Activated B cell treated with CpG ODN at 0.5 μM for 24 hours (primary cell): ENCODE measurements at places on chromosomes 1 and 21. TPM values are rescaled to one million over a fixed set of nuclear protein-coding genes. Genes with fewer than 3 reads are reported as not detected.

DNA sequence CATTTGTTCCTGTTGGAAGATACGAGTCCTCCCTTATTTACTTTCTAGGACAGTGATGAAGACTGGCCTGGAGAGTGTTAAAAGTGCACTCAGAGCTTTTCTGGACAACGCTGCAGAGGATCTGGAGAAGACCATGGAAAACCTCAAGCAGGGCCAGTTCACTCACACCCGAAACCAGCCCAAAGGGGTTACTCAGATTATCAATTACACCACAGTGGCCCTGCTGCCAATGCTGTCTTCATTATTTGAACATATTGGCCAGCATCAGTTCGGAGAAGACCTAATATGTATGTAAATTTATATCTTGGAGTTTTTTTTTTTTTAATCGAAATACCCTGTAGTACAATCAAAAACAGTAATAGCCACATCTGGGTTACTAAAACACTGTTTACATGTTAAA, 190.5 kb downstream of the ZP4 start:
- no peak overlapping the region for H3K27ac ChIP-seq
- H3K4me1 ChIP-seq, result no peaks in the 10 kb centered on the region
- no peaks in the 10 kb centered on the region for H3K36me3 ChIP-seq

- H3K27me3 ChIP-seq, result no peaks in the 10 kb centered on the region
- DNase-seq, result no peak
- H3K27ac ChIP-seq, result no peak overlapping the region
These were observed 54.1 kb upstream of the LRRC7 start for GRCh38 chr1:69513601-69514000.

DNA sequence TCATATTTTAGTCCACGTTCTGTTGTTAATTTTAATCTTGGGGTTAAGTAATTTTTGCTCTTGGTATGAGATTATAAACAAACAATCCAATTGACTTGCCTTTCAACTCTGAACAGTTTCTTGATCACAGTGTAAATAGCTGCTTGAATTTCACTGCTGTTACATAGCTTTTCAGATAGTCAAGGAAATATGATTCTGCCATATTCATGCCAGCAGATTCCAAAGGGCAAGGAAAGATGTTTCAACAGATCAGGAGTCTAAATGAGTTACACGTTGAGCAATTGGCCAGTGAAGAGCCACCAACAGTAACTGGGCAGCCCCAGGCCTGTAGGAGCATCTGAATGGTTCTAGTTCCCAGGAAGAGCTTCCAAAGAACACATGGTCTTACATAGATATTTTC, 93.6 kb downstream of the LEPR start:
- H3K27ac ChIP-seq, result no peak overlapping the region
- H3K4me1 ChIP-seq, result no peaks in the 10 kb centered on the region
- H3K36me3 ChIP-seq, result no peaks in the 10 kb centered on the region
- peaks cover 2% of the 10 kb centered on the region for H3K27me3 ChIP-seq
- H3K4me3 ChIP-seq, result no peak overlapping the region

GRCh38 chr21:35005077-35005476, 44.0 kb downstream of the RUNX1 start:
- no peaks in the 10 kb centered on the region for H3K27me3 ChIP-seq
- DNase-seq, result no peak
- H3K36me3 ChIP-seq, result peaks cover 44% of the 10 kb centered on the region

GRCh38 chr1:161267321-161267720, 8.8 kb downstream of the PCP4L1 start:
- H3K36me3 ChIP-seq, result no peaks in the 10 kb centered on the region
- peaks cover 10% of the 10 kb centered on the region for H3K27me3 ChIP-seq
- H3K4me3 ChIP-seq, result no peak overlapping the region
- peaks cover 10% of the 10 kb centered on the region for H3K4me1 ChIP-seq
- DNase-seq, result no peak
- no peak overlapping the region for H3K27ac ChIP-seq

- peaks cover 17% of the 10 kb centered on the region for H3K4me1 ChIP-seq
- H3K4me3 ChIP-seq, result no peak overlapping the region
- no peak for DNase-seq
- no peak overlapping the region for H3K27ac ChIP-seq
- H3K36me3 ChIP-seq, result peaks cover 5% of the 10 kb centered on the region
These were observed 7.7 kb downstream of the SNX27 start for GRCh38 chr1:151619489-151620093.

DNA sequence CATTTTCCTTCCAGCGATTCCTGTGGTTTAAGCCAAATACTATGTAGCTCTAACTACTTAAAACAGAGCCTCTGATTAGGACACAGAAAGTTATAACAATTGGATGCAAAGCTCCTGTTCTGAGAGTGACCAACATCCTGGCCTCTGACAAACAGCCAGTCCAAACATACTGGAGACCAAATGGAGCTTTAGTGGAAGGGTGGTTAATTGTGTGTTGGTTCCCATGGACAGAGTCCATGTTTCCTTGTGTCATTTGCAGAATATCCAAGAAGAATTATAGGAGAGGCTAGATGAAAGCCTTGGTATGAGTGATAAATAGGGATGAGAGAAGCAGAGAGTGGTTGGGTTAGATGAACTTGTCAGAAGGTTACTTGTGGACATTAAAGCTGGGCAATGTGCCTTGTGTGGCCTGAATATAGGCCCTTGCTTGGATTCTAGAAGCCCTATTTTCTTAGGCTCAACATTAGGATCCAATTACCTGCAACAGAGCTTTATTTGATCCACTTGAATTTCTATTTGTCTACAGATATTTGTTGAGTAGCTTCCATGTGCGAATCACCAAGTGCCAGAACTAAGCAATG, 180.5 kb upstream of the GORAB start:
- no peak for DNase-seq
- no peaks in the 10 kb centered on the region for H3K36me3 ChIP-seq
- peaks cover 2% of the 10 kb centered on the region for H3K27me3 ChIP-seq
- H3K27ac ChIP-seq, result no peak overlapping the region

- DNase-seq, result no peak
- peaks cover under 1% of the 10 kb centered on the region for H3K4me1 ChIP-seq
- H3K36me3 ChIP-seq, result peaks cover 93% of the 10 kb centered on the region
- H3K27me3 ChIP-seq, result no peaks in the 10 kb centered on the region
- H3K27ac ChIP-seq, result no peak overlapping the region
These were observed 18.3 kb upstream of the IL22RA1 start for GRCh38 chr1:24161270-24161669.

GRCh38 chr1:51792864-51793263, 85.7 kb downstream of the NRDC start:
- H3K4me1 ChIP-seq, result no peaks in the 10 kb centered on the region
- H3K4me3 ChIP-seq, result no peak overlapping the region
- no peaks in the 10 kb centered on the region for H3K27me3 ChIP-seq
- H3K36me3 ChIP-seq, result peaks cover 88% of the 10 kb centered on the region
- no peak for DNase-seq
- peak overlapping the region; percentile 16 for H3K27ac ChIP-seq

DNA sequence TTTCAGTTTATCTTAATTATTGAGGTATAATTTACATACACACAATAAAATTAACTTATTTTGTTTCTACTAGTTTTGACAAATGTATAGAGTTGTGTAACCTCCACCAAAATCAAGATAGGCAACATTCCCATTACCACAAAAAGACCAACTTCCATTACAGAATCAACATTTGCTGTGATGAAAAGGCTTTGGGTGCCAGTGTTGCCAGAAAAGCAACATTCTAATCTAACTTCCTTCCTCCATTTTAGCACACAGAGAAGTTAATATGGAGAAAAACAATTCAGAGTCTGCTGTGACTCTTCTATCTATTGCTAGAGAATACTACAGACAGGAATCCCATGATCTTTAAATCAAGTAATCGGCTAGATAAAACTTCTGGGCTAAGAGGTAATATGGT, 245.3 kb downstream of the RERE start:
- peaks cover 11% of the 10 kb centered on the region for H3K4me1 ChIP-seq
- DNase-seq, result no peak
- peaks cover 13% of the 10 kb centered on the region for H3K36me3 ChIP-seq
- no peak overlapping the region for H3K4me3 ChIP-seq
- no peak overlapping the region for H3K27ac ChIP-seq
- no peaks in the 10 kb centered on the region for H3K27me3 ChIP-seq

DNA sequence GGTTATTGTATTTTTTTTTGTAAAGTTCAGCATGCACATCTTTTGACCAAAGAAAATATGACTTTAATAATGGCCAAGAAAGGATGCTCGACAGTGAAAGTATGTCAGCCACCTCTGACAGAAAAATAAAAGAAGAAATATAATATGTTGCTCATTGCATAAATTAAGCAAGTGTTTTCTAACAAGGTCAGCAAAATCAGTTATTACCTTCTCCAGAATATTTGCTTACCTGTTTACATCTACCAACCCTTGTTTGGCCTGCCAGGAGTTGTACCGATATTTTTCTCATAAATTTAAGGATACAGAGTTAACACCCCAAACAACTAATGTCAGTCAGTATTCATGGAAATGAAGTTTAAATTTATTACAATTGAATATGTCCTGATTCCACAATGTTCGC, 685.4 kb downstream of the PLA2G4A start:
- H3K27me3 ChIP-seq, result no peaks in the 10 kb centered on the region
- H3K4me3 ChIP-seq, result no peak overlapping the region
- no peak overlapping the region for H3K27ac ChIP-seq
- H3K36me3 ChIP-seq, result no peaks in the 10 kb centered on the region
- DNase-seq, result no peak

DNA sequence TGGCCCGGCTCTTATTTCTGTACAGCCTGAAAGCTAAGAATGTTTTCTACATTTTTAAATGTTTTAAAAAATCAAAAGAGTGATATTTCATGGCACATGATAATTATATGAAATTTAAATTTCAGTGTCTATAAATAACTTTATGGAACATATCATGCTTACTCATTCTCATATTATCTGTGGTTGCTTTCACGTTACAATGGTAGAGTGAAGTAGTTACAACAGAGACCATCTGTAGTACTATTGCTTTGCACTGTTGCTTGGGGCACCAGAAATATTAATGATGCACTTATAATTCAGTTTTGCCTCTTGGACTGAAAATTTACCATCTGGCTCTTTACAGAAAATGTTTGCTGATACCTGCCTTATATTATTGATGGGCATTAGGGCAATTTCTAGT, 481.6 kb downstream of the PLPP3 start:
- H3K27ac ChIP-seq, result no peak overlapping the region
- no peaks in the 10 kb centered on the region for H3K36me3 ChIP-seq
- H3K4me3 ChIP-seq, result no peak overlapping the region

DNA sequence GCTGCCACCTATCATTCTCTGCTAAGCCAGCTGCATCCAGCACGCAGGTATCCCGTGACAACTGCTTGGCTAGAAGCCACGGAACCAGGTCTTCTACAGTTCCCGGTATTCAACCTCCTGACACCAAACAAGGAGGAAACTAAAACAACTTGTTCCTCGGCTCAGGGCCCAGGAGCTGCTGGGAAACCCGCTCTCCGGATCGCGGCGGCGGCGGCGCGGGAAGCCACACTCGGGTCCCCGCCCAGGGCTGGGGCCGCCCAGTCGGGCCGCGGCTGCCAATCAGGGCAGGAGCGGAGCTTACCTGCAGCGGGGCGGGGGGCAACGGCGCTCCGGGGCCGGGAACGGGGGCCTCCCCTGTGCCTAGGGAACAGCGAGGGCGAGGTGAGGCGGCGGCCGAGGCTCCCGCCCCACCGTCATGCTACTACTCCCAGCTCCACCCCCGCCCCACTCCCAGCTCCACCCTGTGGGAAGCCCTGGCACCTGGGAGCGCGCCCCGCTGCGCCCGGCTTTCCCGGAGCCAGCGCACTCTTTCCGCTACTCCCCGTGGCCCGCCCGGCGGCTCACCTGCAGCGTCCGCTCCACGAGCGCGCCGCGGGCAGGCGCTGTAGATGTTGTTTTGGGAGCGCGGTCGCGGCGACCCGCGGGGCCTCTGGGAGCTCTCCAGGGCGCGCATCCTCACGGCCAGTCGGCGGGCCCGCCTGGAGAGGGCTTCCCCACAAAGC, 12.1 kb downstream of the IL24 start:
- peak overlapping the region; percentile 62 for H3K4me3 ChIP-seq
- no peak for DNase-seq
- peaks cover 92% of the 10 kb centered on the region for H3K4me1 ChIP-seq
- peaks cover 87% of the 10 kb centered on the region for H3K36me3 ChIP-seq
- no peaks in the 10 kb centered on the region for H3K27me3 ChIP-seq
- peak overlapping the region; percentile 88 for H3K27ac ChIP-seq

DNA sequence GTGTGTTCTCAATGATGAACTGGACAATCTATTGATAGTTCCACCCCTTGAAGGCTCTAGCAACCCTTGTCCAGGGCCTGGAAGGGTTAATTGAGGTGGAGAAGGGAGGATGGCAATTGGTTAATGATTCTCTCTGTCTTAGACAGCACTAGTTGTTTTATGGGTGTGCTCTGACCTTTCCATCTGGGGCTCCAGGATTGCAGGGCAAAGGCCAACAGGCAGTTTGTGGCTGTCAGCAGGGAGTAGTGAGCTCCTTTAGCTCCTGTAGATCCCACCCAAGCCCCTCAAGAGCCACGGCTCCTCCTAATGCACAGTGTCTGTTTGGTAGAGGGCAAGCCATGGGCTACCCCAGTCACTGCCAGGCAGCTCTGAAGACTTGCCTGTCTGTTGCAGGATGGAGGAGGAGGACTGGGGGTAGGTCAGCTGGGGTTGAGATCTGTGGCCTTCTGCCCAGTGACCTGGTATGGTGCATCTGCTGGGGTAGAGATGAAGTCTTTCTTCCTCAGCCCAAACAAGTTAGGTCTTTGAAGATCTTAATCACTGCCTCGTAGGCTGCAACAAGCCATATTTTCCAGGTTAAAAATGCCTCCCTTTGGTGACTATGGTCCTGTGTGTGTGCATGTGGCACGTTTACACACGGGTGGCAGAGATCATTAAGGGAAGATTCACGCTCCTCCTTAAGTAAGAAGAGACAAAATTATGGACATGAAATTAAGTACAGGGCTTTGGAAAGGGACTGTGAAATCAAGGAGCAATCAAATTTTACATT, 7.7 kb downstream of the MROH7 start:
- no peak overlapping the region for H3K27ac ChIP-seq
- no peaks in the 10 kb centered on the region for H3K36me3 ChIP-seq

The LCE3D gene
- total RNA-seq, result not detected in 2 replicates

The CCDC185 gene
- not detected in 2 replicates for total RNA-seq

The CCDC181 gene
- total RNA-seq, result not detected in 2 replicates

The KMO gene
- 44.8 and 53.6 TPM in 2 replicates for total RNA-seq

The POFUT2 gene
- total RNA-seq, result 19.3 and 21.4 TPM in 2 replicates

The MAEL gene
- total RNA-seq, result not detected in 2 replicates

The CFHR4 gene
- not detected in 2 replicates for total RNA-seq

The KDF1 gene
- 0.59 and 0.75 TPM in 2 replicates for total RNA-seq

The ENSA gene
- 202 and 227 TPM in 2 replicates for total RNA-seq
